ENCODE measurements at places on chromosomes 13 and 19. TPM values are rescaled to one million over a fixed set of nuclear protein-coding genes. Genes with fewer than 3 reads are reported as not detected.

Gene ENOX1
- 45.2 TPM for total RNA-seq

Gene ZSCAN1
- total RNA-seq = 0.62 TPM

Gene SIPA1L3
- total RNA-seq = 8.6 TPM

Gene ZNF534
- total RNA-seq = 2.8 TPM

Gene GPR18
- not detected for total RNA-seq

Gene TEX101
- not detected for total RNA-seq

Gene MEDAG
- total RNA-seq = 0.78 TPM

Gene SH2D3A
- not detected for total RNA-seq

Gene TCF3
- total RNA-seq = 20.9 TPM

Gene ACER1
- total RNA-seq = not detected

Gene OVOL3
- total RNA-seq = not detected

Gene CEACAM7
- not detected for total RNA-seq

Gene LHB
- not detected for total RNA-seq

Gene CABP5
- not detected for total RNA-seq

Gene HSPH1
- total RNA-seq = 95.0 TPM

Gene CEACAM8
- not detected for total RNA-seq

Gene TIMM13
- total RNA-seq = 16.2 TPM

Gene JOSD2
- total RNA-seq = 3.9 TPM

Gene ZNF773
- 26.4 TPM for total RNA-seq

Gene TMC4
- total RNA-seq = not detected

Gene SMAD9
- total RNA-seq = 20.1 TPM

Gene FKRP
- 11.7 TPM for total RNA-seq

Gene PEX11G
- total RNA-seq = 0.94 TPM

Gene TTC9B
- 59.0 TPM for total RNA-seq

Gene ZNF615
- 27.1 TPM for total RNA-seq
